ENCODE measurements at places on chromosomes 12 and 14. TPM values are rescaled to one million over a fixed set of nuclear protein-coding genes. Genes with fewer than 3 reads are reported as not detected.

The FZD10 gene
- polyA plus RNA-seq: 0.36 TPM

The MYF6 gene
- 0.39 TPM for polyA plus RNA-seq

The RNF212B gene
- polyA plus RNA-seq: 0.95 TPM

The TTC9 gene
- 21.0 TPM for polyA plus RNA-seq

The NXPH4 gene
- 0.92 TPM for polyA plus RNA-seq

The ABCB9 gene
- 3.8 TPM for polyA plus RNA-seq

The C12orf57 gene
- polyA plus RNA-seq: 993 TPM

The OR6C2 gene
- not detected for polyA plus RNA-seq

The REP15 gene
- polyA plus RNA-seq: 0.06 TPM

The LACRT gene
- not detected for polyA plus RNA-seq

The POTEG gene
- not detected for polyA plus RNA-seq

The NINJ2 gene
- polyA plus RNA-seq: 1.4 TPM

The PAPOLA gene
- polyA plus RNA-seq: 163 TPM

The ARHGEF40 gene
- polyA plus RNA-seq: 99.6 TPM

The SERPINA3 gene
- not detected for polyA plus RNA-seq

The LALBA gene
- polyA plus RNA-seq: not detected

The USP44 gene
- 88.6 TPM for polyA plus RNA-seq

The HAL gene
- polyA plus RNA-seq: 0.12 TPM

The RASSF9 gene
- polyA plus RNA-seq: 0.02 TPM

The KCNA5 gene
- 0.29 TPM for polyA plus RNA-seq

The EXOC5 gene
- polyA plus RNA-seq: 23.0 TPM

The RARG gene
- polyA plus RNA-seq: 84.2 TPM

The ERC1 gene
- polyA plus RNA-seq: 6.4 TPM

The GLIPR1L1 gene
- polyA plus RNA-seq: 1.2 TPM

The SRP54 gene
- 19.7 TPM for polyA plus RNA-seq

The DIO2 gene
- polyA plus RNA-seq: 0.11 TPM

The KERA gene
- not detected for polyA plus RNA-seq

The SCN8A gene
- polyA plus RNA-seq: 6.3 TPM
